Central memory CD8-positive, alpha-beta T cell (primary cell): ENCODE measurements at places on chromosomes 4 and X.

DNA sequence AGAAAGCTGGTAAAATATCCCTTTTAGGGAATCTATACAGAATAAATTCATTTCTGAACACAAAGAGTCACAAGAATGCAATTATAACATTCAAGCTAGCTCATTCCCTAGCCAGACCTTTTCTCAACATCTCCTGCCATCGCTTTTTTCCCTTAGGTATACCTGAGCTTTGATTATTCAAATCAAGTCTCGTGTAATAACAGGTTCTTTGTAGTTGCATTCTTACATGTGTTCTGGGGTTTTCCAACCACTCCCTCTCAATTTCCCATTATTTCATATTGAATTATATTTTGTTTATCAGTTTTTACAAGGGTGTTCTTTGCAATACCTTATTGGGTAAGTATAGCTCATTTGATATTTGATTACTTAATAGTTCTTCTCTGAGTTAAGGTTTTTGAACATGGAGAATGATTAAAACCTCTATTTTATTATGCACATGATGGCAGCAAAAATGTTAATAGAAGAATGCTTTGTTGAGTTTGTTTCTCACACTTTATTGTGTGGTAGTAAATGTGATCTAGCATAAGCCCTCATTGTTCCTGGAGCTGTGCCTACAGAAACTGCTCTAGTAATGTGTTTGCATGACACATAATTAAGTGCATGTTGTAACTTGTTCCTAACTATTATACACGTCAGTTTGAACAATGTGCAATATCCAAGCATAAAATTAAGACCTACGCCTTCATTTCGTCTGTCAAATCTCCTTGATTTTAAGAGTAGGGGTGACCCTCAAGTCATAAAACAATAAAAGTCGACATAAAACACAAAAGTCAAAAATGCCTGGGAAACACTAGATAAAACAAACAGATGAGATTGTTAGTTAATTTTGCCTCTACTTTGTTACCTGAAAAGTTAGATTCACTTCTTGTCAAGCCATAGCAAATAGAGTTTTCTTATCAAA is 124.0 kb upstream of the POF1B start:
- H3K4me1 ChIP-seq = no peaks in the 10 kb centered on the region
- no peaks in the 10 kb centered on the region for H3K36me3 ChIP-seq
- H3K4me3 ChIP-seq = no peak overlapping the region
- DNase-seq = no peak
- no peaks in the 10 kb centered on the region for H3K27me3 ChIP-seq

GRCh38 chr4:105956569-105956968 is 61.3 kb downstream of the NPNT start:
- no peaks in the 10 kb centered on the region for H3K4me1 ChIP-seq
- H3K27ac ChIP-seq = no peak overlapping the region
- no peak for DNase-seq
- no peaks in the 10 kb centered on the region for H3K36me3 ChIP-seq

- no peaks in the 10 kb centered on the region for H3K27me3 ChIP-seq
- H3K36me3 ChIP-seq = peaks cover 3% of the 10 kb centered on the region
- no peak overlapping the region for H3K4me3 ChIP-seq
- no peak overlapping the region for H3K27ac ChIP-seq
- H3K4me1 ChIP-seq = peaks cover 6% of the 10 kb centered on the region
These were observed 3.8 kb upstream of the AMMECR1 start for GRCh38 chrX:110321670-110322069.

GRCh38 chrX:29617725-29618124 is 597.6 kb upstream of the MAGEB2 start:
- no peaks in the 10 kb centered on the region for H3K4me1 ChIP-seq
- H3K27me3 ChIP-seq = no peaks in the 10 kb centered on the region
- no peaks in the 10 kb centered on the region for H3K36me3 ChIP-seq
- no peak overlapping the region for H3K4me3 ChIP-seq
- DNase-seq = no peak

DNA sequence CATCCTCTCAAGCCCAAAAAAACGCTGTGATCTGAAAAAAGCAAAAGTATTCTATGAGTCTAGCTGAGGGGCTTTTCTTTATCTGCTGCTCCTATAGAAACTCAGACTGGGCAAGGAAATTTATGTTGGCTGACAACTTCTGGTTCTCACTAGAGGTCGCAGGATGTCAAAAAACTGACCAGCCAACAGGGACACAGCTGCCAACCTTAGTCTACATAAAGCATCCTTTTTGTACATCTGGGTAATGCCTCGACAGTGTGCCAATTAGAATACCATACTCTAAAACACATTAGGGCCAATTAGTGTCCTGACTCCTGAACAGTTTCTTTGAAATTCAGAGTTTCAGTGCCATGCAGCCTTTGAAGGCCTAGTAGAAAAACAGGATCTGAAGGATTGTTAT is 8.8 kb upstream of the TLL1 start:
- H3K4me3 ChIP-seq = no peak overlapping the region
- DNase-seq = no peak

- no peaks in the 10 kb centered on the region for H3K4me1 ChIP-seq
- no peak for DNase-seq
- no peaks in the 10 kb centered on the region for H3K27me3 ChIP-seq
- no peaks in the 10 kb centered on the region for H3K36me3 ChIP-seq
These were observed 303.0 kb upstream of the PRPS2 start for GRCh38 chrX:12488220-12488619.

GRCh38 chr4:13968723-13969122 is 341.2 kb upstream of the BOD1L1 start:
- no peak overlapping the region for H3K27ac ChIP-seq
- H3K4me3 ChIP-seq = no peak overlapping the region
- H3K27me3 ChIP-seq = no peaks in the 10 kb centered on the region
- no peaks in the 10 kb centered on the region for H3K36me3 ChIP-seq
